Renal cortical epithelial cell (primary cell): ENCODE measurements at places on chromosomes 1 and 21.

GRCh38 chr1:192724670-192725069, 84.2 kb upstream of the RGS2 start:
- DNase-seq = peak; percentile 65

DNA sequence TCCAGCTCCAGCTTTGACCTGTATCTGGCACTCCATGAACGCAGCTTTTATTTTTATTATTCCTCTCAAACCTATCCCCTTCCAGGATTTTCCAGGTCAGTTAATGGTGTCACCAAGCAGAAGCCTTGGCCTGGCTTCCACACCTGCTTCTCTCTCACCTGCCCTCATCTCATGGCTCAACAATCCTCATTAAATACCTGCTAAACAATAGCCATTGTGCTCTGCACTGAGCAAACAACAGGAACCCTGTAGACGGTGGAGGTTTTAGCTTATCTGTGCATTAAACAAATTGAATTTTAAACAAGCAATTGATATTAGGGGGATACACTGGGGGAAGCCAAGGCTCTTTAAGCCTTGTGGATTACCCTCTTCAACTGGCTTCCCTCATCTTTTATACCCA, 15.3 kb downstream of the PYCR2 start:
- no peak for DNase-seq

DNA sequence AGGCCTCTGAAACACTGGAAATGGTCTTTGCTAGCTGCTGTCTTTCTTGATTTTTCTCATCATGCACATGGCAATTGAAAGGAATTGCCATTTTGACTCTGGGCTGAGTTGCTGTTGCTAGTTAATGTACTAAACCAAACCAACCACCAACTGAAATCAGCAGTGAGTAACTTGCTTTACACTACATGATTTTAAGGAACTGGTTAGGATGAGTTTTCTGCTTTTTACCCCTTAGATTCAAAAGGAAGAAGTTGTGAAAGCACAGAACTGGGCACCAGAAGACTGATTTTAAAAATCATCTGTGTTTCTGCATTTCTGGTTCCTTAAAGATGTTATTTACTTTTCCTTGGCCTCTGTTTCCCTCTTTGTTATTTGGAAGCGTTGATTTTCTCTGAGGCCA, 361.9 kb downstream of the HLX start:
- DNase-seq = no peak

- DNase-seq = no peak
Observed at GRCh38 chr1:156163712-156164111, 10.3 kb downstream of the SEMA4A start.

GRCh38 chr1:191206513-191207207, 729.0 kb upstream of the BRINP3 start:
- DNase-seq = no peak
